Glomerular endothelial cell (primary cell): ENCODE measurements at places on chromosomes 3 and 15. TPM values are rescaled to one million over a fixed set of nuclear protein-coding genes. Genes with fewer than 3 reads are reported as not detected.

Gene RTP3
- not detected in 2 replicates for total RNA-seq

Gene GHSR
- not detected in 2 replicates for total RNA-seq

Gene LMCD1
- total RNA-seq: 13.4 and 23.9 TPM in 2 replicates

Gene GP9
- not detected in 2 replicates for total RNA-seq

Gene LAMB2
- total RNA-seq: 1,071 and 1,381 TPM in 2 replicates
